LHCN-M2 (cell line): ENCODE measurements at places on chromosomes 7 and 10. TPM values are rescaled to one million over a fixed set of nuclear protein-coding genes. Genes with fewer than 3 reads are reported as not detected.
A peak's percentile ranks its signal among the peaks of the same experiment; 100 is the strongest.

The CDHR3 gene
- 1.2 and 2.3 TPM in 2 replicates for total RNA-seq

The FERD3L gene
- total RNA-seq = not detected in 2 replicates

The TMEM229A gene
- not detected in 2 replicates for total RNA-seq

The AEBP1 gene
- not detected in 2 replicates for total RNA-seq

The PAX4 gene
- not detected in 2 replicates for total RNA-seq

The ZCCHC24 gene
- 15.1 and 17.7 TPM in 2 replicates for total RNA-seq

The CAV1 gene
- total RNA-seq = 1,409 and 1,463 TPM in 2 replicates

The FAM20C gene
- 20.8 and 36.4 TPM in 2 replicates for total RNA-seq

The MYL10 gene
- 0.34 TPM in 1 of 2 replicates, not detected in the other for total RNA-seq

The GPR141 gene
- total RNA-seq = not detected in 2 replicates

- DNase-seq = peak; percentile 9
Observed at GRCh38 chr7:122219253-122219865, 75.3 kb upstream of the AASS start.

DNA sequence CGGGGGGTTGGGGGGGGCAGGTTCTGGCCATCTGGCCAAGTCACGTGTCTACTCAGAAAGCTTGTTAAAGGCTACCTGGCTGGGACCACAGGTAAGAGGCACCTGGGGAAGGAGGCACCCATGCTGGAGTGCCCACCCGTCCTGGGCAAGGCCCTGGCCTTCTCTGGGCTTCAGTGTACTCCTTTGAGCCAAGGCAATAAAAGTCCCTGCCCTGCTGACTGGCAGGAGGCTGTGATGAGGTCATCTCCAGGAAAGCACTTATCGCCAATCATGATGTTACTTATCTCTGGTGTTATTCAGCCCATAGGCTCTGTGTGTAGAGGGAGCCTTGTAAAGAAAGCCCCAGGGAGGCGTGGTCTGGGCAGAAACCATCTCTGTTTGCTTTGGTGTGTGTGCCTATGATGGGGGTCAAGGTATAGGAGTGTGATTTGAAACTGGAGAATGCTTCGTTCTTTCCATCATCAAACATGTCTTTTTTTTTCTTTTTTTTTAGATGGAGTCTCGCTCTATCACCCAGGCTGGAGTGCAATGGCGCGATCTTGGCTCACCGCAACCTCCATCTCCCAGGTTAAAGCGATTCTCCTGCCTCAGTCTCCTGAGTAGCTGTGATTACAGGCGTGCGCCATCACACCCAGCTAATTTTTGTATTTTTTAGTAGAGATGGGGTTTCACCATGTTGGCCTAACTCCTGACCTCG lies 2.5 kb upstream of the CLDN4 start:
- DNase-seq = peak; percentile 62

DNA sequence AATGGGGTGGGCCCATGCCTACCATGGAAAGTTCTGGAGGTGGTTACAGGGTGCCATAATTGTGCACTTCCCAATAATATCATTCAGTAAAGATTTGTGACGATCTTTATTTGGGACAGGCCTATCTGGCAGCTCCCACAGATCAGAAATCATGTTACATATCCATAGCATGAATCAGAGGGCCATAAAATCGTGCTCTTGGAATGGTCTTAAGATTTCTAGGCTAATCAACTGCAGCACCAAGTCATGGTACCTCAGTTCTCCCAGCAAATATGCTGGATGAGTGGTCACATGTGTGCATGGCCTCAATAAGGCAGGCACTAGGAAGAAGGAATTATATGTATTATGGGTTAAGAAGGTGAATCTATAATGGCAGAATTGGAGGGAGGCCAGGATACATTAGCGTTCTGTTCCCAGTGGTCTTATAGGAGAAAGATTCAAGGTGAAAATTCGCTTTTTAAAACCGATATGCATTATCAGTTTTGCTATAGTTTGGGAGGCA lies 134.7 kb downstream of the NRP1 start:
- no peak for DNase-seq

GRCh38 chr7:46710927-46711326 lies 789.9 kb upstream of the IGFBP3 start:
- peak; percentile 42 for DNase-seq

GRCh38 chr7:158548726-158549125 lies 38.9 kb downstream of the PTPRN2 start:
- no peak for DNase-seq

DNA sequence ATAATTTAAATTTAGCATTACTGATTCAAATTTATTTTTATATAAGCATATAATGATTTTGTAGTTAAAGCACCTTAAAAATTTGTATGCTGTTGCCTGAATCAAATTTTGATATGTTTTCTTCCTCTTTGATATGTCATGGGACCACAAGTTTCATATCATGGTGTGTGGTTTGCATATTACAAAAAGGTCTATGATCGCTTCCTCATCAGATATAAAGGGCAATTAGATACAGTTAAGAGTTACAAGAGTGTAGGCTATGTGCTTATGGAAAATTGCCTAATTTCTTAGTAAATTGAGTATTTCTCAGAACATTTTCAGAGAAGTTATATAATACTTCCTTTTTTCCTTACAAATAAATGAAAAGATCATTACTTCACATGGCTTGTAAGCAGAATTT lies 22.2 kb downstream of the MRC1 start:
- no peak for DNase-seq

DNA sequence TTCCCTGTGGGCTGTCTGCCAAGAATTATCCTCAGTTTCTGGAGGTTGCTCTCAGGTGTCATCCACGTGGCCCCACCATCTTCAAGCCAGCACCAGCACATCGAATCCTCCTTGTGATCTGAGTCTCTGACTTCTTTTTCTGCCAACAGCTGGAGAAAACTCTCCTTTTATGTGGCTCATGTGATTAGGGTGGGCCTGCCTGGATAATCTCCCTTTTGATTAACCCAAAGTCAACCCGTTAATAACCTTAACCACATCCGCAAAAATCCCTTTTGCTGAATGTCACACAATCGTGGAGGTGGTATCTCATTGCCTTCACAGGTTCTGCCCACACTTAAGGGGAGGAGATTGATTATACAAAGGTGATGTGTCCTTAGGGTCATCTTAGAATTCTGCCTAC lies 73.8 kb downstream of the LRGUK start:
- no peak for DNase-seq

GRCh38 chr7:87322912-87323311 lies 22.6 kb upstream of the CROT start:
- DNase-seq = no peak

DNA sequence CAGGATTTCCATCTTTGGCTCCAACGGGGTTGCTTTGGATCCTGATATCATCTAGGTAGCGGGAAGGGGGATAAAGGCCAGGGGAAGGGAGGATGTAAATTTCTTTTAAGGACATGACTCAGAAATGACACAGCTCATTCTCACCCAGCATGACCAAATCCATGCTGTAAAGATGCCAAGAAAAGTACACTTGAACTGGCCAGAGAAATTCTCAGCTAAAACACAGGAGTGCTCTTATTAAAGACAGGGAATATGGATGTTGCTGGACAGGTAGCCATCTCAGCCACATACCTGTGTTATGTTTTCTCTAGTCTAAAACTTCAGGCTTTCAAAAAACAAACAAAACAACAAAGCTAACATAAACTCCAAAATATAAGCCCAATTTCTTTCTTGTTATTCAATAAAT lies 68.3 kb downstream of the NAMPT start:
- peak; percentile 100 for DNase-seq

- DNase-seq = no peak
Observed at GRCh38 chr10:15309221-15309620, 61.9 kb downstream of the FAM171A1 start.

DNA sequence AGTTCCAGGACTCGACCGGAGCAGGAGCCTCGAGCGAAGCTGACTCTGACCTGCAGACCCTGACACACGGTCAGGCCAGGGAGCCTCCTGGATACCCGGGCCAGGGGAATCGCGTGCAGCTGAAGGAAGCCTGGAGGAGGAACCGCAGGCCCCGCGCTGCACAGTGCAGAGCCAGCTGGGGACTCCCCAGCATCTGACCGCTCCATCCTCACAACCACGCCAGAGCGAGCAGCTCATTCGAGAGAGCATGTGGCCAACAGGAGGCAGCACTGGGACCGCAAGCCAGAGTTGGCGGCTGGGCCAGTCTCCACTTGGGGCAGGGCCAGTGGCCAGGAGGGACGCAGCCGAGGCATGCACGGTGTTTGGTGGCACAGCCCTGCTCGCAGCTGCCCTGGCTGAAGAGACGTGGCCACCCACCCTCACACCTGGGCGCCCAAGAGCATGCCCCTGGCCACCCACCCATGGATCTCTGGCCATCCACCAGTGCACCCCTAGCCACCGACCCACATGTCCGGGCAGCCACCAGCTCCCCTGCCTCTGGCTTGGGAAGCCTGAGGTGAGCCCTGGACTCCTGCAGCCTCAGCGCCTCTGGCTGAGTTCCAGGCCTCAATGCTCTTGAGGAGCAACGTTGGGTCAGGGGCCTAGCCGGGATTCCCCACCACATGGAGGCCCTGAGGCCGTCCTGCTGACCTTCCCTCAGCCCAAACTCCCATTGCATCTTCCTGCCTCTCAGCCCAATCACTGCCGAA lies 213.9 kb downstream of the ELFN1 start:
- peak; percentile 12 for DNase-seq

GRCh38 chr10:132467464-132468149 lies 70.0 kb upstream of the INPP5A start:
- DNase-seq = no peak

DNA sequence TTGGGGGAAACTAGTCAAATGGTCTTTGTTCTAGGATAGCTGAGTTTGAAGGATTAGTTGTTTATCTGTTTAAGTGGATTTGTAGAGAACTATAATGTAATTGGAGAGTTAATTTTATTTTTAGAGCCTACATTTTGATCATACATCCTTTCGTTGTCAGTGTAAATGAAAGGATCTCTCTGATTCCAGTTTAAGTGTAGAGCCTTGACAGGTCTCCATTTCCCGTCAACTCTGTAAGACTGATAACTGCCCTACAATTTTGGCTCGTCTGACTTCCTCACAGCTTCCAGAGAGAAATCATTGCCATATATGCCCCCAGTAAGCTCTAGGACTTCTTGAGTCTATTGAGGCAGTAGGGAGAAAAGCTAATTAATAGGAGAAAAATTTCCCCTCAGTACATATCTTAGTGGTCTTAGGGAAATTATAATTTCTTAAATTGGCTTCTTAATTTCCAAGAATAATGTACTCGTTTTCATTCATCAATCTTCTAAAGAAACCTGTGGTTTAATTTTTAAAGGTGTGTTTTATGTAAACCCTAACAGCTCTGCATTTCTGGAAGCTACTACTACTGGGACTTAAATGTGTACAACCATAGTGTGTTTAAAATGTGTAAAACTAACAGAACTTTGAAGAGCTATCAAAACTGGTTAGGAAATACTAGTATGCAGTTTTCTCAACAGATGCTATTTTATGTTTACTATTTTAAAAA lies 3.8 kb downstream of the KMT2E start:
- no peak for DNase-seq

DNA sequence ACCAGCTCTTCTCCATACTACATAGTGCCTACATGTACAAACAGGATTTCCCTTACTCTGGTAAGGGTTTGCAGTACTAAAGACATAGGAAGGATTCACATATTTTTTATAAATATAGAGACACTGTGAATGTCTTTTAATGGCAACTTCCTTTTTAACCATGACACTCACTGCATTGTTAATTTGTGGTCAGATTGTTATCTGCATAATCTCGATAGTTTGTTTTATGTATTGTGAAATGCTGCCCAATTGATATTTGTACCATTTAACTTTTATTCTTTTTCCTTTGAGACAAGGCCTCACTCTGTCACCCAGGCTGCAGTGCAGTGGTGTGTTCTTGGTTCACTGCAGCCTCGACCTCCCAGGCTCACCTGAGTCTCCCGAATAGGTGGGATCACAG lies 39.7 kb downstream of the SP8 start:
- DNase-seq = no peak

- DNase-seq = no peak
Observed at GRCh38 chr7:8560501-8560900, 127.1 kb downstream of the NXPH1 start.

DNA sequence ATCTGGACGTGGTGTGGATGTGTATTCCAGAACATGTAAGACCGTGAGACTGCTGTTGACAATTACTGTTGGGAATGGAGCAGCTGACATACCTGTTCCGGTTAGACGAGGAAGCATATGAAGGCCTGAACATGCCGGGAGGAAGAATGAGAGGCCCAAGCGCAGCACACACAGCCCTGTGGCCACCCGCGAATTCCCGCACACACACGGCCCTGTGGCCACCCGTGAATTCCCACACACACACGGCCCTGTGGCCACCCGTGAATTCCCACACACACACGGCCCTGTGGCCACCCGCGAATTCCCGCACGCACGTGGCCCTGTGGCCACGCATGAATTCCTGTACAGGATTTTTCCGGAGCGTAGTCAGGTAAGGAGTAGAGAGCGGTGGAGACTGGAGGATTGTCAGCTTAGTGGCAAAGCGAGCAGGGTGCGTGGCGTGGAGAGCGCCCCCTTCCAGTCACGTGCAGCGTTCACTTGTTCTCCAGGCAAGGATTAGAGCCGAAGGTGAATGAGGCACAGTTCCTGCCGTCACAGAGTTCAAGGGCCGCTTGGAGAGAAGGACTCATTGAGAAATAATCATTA lies 9.5 kb upstream of the SUN1 start:
- no peak for DNase-seq

DNA sequence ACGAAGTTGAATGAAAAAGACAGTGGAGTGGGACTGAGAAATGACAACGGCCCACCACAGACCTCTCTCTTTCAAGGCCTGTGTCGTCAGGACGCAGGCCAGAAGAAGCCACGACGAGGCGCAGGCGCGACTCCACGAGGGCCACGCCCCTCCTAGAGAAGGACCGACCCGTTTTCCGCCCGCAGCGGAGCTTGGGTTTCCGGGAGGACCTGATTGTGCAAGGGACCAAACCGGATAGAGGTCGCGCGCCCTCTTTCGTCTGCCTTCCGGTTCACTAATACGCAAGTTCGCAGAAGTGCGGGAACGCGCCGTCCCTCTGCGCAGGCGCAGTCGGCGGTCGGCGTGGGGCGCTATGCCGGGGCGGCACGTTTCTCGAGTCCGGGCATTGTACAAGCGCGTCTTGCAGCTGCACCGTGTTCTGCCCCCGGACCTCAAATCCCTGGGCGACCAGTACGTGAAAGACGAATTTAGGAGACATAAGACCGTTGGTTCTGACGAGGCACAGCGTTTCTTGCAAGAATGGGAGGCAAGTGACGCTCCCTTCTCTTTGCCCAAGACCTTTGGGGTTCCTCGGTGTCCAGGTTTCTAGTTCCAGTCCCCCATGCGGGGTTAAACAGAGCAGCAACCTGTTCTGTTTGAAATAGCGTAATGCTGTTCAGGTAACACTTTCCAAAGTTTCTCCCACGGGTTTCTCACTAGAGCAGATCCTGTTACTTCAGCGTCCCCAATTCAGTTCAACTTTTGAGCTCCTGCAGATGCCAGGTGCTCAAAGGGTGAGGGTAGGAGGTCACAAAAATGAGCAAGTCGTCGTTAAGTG lies at the start of gene SDHAF3:
TSS of gene SDHAF3 (plus strand) at position 327 of the 817 bp plus-strand sequence. CDS start at position 353, 26 bp downstream.
- DNase-seq = peak; percentile 99

- DNase-seq = no peak
Observed at GRCh38 chr10:68813559-68813958, 13.8 kb upstream of the STOX1 start.

GRCh38 chr7:43385309-43385680 lies 197.6 kb upstream of the STK17A start:
- no peak for DNase-seq

GRCh38 chr7:157116762-157117161 lies 22.0 kb upstream of the UBE3C start:
- no peak for DNase-seq

GRCh38 chr10:33288127-33288526 lies 46.3 kb downstream of the NRP1 start:
- no peak for DNase-seq
